Activated CD8-positive, alpha-beta memory T cell treated with anti-CD3 and anti-CD28 coated beads for 48 hours (primary cell): ENCODE measurements at places on chromosomes 11 and 22.

DNA sequence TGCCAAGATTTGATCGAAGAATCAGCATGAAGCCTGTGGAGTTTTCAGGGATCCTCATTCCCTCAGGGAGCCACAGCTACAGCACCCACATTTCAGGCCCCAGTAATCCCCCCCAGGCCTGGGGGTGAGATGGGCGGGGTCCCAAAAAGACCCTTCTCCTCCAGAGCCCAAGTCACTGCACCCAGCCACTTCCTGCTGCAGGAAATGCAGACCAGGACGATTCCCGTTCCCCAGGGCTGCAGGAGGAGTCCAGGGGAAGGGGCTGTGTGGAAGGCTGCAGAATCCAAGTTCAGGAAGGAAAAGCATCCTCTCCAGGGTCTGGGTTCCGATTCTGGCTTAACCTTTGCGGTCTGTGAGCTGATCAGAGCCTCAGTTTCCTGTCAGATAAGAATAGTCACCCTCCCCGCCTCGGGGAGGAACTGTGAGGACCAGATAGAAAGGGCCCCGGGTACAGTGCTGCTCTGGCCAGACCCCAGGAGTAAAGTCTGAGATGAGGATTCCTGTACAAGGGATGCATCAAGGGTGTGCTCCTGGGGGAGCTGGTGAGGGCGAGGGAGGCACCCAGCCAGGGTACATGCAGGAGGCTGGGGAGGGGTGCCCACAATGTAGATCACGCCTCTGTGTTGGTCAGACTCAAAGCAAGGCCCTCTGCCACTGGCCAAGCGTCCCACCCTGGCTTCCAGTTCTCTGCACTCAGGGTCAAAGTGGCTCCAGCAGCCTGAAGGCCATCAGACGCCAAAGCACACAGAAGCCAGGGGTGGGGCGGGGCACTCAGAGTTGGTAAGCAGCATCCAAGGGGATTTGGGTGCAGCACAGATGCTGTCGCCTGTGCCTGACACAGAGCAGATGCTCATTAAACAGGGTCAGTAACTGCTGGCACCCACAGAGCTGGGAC, 30.1 kb upstream of the TP53I11 start:
- DNase-seq: no peak

DNA sequence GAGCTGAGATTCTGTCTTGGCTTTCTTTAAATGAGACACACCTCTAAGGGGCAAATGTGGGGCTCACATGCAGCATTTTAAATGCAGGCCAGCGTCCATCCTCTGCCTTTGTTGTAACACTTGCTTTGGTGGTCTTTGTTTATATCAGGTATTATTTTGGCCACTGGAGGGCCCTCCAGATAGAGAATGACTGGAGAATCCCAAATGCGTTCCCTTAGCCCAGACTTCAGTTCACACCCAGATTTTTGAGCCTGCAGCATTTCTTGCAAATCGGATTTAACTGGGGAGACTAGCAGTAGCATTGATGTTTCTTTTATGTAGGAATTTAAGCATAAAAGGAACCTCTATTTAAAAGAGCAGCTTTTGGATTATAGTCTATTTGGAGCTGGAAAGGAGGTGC, 200.2 kb upstream of the SORL1-AS1 start:
- no peak for DNase-seq

- DNase-seq: no peak
These were observed 63.0 kb downstream of the ARHGAP8 start for GRCh38 chr22:44815099-44816070.

GRCh38 chr11:114256176-114256966, 39.8 kb upstream of the NNMT start:
- DNase-seq: no peak

DNA sequence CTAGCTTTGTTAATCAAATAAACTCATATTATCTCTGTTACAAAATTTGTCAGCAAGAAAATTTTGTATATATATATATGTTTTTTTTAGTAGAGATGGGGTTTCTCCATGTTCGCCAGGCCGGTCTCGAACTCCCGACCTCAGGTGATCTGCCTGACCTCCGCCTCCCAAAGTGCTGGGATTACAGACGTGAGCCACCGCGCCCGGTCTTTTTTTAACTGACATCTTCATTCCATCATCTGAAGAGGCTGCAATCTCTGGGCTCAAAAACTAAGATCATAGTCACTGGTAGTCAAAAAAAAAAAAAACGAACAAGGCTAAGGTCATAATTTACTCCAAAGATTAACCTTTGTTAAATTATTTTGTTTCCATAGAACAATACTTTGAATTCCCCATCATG, 5.3 kb upstream of the KLHDC7B start:
- DNase-seq: no peak

DNA sequence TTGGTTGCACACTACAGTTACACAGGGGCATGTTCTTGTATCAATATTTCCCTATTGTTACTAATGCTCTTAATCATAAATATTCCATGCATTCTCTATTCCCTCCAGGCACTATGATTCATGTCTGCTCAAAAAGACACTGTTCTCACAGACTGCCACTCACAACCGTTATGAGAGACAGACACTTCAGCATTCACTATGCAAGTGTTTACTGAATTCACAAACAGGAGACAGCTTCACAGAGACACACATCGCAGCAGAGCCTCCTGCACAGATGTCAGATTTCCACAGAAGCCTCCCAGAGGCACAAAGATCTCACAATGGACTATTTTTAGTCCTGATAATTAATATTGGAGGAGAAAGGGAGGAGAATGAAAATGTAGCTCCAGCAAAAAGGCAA, 930.4 kb downstream of the OPCML start:
- no peak for DNase-seq

- DNase-seq: no peak
These were observed 11.1 kb upstream of the OSM start for GRCh38 chr22:30277547-30278344.

GRCh38 chr22:22800716-22801115, 86.9 kb upstream of the IGLL5 start:
- no peak for DNase-seq

- no peak for DNase-seq
These were observed 235.4 kb upstream of the NARS2 start for GRCh38 chr11:78809931-78810541.

- DNase-seq: no peak
These were observed 5.0 kb downstream of the TBC1D22A start for GRCh38 chr22:46767249-46767985.

GRCh38 chr22:46150655-46151477, 540 bp downstream of the PPARA start:
- peak; percentile 43 for DNase-seq

DNA sequence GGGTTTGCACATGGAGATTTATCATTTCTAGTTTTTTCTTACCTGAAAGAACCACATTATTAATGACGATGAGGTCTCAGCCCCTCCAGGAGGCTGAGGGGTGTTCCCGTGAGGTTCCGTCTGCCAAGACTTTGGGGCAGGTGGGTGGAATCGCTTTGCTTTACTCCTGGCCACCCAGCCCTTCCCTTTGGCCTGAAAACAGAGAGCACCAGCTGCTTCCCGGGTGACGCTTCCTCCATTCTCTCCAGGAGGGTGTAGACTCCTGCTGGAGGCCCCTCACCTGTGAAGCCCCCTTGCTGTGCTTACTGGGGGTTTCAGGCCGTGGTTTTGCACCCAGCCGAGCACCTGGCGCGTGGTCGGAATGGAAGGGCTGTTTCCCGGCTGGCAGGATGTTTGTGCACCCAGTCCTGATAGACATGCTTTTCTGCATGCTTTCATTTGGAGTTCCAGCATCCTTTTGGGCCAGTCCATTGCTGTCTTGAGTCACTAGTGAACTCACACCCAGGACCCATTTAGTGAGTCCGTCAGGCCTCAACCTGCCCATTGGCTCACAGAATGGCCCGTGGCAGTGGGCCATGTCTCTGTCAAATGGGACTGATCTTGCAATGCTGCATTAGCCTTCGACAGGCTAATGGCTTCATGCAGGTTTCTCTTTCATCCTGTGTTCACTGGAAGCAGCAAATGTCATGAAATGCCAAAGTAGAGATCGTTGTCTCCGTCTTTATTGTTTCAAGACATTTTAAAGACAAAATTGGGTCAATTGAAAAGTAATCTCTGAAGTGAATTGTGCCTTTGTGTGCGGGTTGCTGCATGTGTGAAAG, 360.8 kb downstream of the TBC1D22A start:
- DNase-seq: no peak

GRCh38 chr11:2097356-2097997, 41.7 kb downstream of the IGF2 start:
- DNase-seq: no peak

DNA sequence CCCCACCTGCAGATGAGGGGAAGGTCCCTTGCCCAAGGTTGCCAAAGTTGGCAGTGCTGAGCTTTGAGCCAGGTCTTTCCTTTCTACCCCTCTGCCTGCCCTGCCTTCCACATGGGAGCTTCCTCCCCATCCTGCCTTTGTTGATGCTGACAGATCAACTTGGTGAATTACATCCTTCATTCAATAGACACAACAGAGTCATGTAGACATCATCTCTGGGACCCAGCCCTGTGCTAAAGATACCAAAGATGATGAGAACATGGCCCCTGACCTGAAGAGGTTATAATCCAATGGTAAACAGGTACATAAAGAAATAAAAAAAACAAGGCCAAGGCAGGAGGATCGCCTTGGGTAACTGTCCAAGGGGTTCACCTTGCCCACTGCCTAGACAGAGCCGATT, 42.4 kb upstream of the MAPK1 start:
- DNase-seq: no peak

DNA sequence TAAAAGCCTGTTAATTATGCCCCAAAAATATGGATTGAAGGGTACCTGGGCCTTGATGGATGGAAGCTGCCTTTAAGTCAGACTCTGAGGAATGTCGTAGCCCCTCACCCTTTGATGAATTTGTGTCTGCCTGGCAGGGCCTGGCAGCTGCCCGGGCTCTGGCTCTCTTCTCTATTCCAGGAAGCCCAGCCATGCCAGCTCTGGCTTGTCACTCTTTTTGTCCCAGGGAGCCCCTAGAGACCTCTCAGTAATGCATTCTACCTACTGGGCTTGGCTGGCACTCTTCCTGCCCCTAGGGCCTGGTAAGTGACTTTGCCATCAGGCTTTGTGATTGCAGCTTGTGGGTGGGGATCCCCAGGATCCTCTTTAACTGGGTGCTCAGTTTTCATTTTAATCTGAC, 103.8 kb downstream of the GRIK4 start:
- no peak for DNase-seq

- peak; percentile 4 for DNase-seq
These were observed 657 bp downstream of the IGHMBP2 start for GRCh38 chr11:68904248-68904847.

DNA sequence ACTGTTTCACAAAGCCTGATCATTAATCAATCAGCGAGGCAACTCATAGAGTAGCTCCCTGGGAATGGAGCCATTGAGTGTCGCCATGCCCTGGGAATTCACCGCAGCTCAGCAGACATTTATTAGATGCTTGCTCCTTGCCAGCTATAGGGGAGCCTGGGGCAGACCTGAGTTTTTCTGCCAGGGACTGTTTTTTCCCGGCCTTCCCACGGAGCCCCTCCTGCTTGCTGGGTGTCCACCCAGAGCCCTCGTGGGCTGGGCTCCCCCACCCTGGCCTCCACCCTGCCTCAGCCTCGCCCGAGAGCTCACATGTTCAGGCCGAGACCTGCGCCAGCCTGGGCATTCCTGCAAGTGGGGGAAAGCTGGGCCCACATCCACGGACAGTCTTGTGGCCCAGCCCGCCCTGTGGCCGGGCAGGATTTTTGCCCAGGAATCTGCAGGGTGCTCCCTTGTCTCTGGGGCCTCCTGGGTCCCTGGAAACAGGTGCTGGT, 64.9 kb downstream of the SMIM38 start:
- no peak for DNase-seq

- no peak for DNase-seq
These were observed 275.4 kb downstream of the DYNC2H1 start for GRCh38 chr11:103384652-103385051.

- no peak for DNase-seq
These were observed 27.6 kb upstream of the HMOX1 start for GRCh38 chr22:35353318-35353717.

- no peak for DNase-seq
These were observed 115.0 kb downstream of the MN1 start for GRCh38 chr22:27686534-27686933.

DNA sequence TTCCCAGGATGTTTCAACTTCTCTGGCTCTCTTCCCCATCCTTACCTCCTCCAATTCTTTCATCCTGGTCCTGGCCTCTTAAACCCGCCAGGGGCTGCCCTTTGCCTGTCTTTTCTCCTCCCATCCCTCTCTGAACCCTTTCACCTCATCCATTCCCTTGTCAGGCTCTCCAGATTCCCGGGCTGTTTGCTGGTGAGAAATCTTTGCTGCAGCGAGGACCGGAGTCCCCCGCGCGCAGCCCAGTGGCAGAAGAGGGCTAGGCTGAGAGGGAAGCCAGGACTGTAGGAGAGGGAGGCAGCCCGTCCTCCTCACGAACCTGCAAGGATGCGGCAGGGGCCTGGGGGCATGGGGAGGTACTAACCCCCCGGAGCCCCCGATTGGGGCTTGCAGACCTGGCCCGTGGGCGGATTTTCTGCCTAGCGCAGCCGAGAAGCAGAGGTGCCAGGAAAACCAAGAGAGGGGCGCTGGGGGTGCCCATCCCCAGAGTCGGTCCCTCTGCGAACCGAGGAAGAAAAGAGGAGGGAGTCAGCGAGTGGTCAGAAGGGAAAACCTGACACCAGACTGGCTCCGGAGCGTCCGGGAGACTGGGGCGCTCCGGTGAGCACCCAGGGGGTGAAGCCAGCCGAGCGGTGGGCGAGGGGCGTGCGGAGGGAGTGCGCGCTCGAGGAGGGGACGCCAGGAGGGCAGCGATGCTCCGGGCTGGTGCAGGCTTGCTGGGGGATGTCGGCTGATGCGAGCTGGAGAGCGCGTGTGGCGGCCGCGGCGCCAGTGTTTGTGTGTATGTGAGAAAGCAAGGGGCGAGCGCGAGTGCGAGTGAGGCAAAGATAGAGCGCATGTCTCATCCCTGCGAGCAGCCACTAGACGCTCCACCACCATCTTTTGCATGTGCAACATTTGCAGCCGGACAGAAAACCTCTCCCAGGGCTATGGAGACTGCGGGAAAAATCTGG, at the start of gene GRIA4:
Gene GRIA4, plus strand, starts transcription at position 242 of the 950 bp plus-strand sequence. CDS start 925 bp downstream, outside the sequence.
- no peak for DNase-seq

DNA sequence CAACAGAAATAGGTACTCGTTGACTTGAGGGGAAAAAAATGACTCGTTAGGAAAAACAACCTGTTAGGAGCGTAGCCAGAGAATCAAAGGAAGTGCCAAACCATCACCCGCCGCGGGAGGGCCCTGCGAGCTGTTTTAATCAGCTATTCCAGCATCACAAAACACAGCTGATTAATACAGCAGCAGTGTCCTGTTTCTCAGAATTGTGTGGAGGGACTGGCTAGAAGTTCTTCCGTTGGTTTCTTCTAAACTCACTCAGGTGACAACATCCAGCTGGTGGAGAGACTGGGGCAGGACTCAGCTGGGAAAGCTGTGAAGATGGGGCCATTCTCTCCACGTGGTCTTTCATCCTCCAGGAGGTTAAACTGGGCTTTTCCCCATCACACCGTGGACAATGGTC, 28.0 kb downstream of the HSPA8 start:
- no peak for DNase-seq

DNA sequence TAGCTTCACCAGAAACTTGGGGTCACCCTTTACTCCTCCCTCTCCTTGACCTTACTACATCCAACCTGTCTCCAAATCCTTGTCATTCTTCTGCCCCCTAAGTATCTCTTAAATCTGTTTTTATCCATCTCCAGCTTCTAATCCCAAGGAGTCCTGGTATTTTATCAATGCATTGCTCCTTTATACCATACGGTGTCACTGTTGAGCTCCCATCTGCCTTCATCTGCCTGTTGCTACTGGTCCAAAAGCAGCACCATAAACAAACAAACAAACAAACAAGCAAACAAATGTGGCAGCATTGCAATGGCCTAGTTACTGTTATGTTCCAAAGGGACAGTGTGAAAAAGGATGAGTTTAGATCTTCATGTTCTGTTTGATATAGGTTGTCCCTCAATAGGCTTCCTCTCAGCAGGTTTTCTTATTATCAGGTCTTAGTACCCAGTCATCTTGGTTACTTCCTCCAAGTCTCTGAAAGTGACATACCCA, 34.2 kb downstream of the DNHD1 start:
- no peak for DNase-seq
